ENCODE measurements at places on chromosomes 11 and 22. TPM values are rescaled to one million over a fixed set of nuclear protein-coding genes. Genes with fewer than 3 reads are reported as not detected.

The CSNK2A3 gene
- 2.7 TPM for total RNA-seq

The APOBEC3A gene
- not detected for total RNA-seq

The ART1 gene
- not detected for total RNA-seq

The SLC22A12 gene
- total RNA-seq = not detected

The TMEM138 gene
- total RNA-seq = 31.6 TPM

The TRAF6 gene
- total RNA-seq = 12.0 TPM

The PKNOX2 gene
- 4.6 TPM for total RNA-seq

The TM7SF2 gene
- total RNA-seq = 8.5 TPM

The SLC17A6 gene
- not detected for total RNA-seq

The LRRC32 gene
- total RNA-seq = 13.5 TPM

The MMP13 gene
- 5.7 TPM for total RNA-seq

The UCP3 gene
- total RNA-seq = 0.65 TPM

The TRIM22 gene
- total RNA-seq = 39.1 TPM

The FXYD6 gene
- total RNA-seq = 3.9 TPM

The INS gene
- not detected for total RNA-seq

The HTR3B gene
- total RNA-seq = not detected

The KRTAP5-7 gene
- 0.13 TPM for total RNA-seq

The USH1C gene
- total RNA-seq = not detected

The JAML gene
- not detected for total RNA-seq

The RFPL3 gene
- not detected for total RNA-seq

The MDK gene
- 34.0 TPM for total RNA-seq

The MPPED1 gene
- 0.39 TPM for total RNA-seq

The MMP27 gene
- total RNA-seq = not detected

The WEE1 gene
- total RNA-seq = 74.5 TPM

The JHY gene
- total RNA-seq = 14.6 TPM

The ARCN1 gene
- 224 TPM for total RNA-seq

The RFPL2 gene
- not detected for total RNA-seq

The IL17REL gene
- total RNA-seq = not detected

The OR8G1 gene
- 0.43 TPM for total RNA-seq

The XKR3 gene
- total RNA-seq = not detected

The SERPING1 gene
- 19.6 TPM for total RNA-seq

The CARD16 gene
- 0.39 TPM for total RNA-seq

The ALKBH8 gene
- 11.0 TPM for total RNA-seq

The MRGPRX3 gene
- not detected for total RNA-seq

The MRGPRX4 gene
- total RNA-seq = not detected

The APOL6 gene
- 75.7 TPM for total RNA-seq

The HORMAD2 gene
- not detected for total RNA-seq

The RHOD gene
- total RNA-seq = 38.4 TPM

The CST6 gene
- 7.6 TPM for total RNA-seq

The PRDX5 gene
- total RNA-seq = 224 TPM

The OR5L1 gene
- not detected for total RNA-seq
